Stimulated activated CD4-positive, alpha-beta T cell treated with anti-CD3 and anti-CD28 coated beads, Interleukin-1b, Interleukin-23, amount 100 ng/mL, for 1 hour (primary cell): ENCODE measurements at places on chromosomes 11 and 22.

DNA sequence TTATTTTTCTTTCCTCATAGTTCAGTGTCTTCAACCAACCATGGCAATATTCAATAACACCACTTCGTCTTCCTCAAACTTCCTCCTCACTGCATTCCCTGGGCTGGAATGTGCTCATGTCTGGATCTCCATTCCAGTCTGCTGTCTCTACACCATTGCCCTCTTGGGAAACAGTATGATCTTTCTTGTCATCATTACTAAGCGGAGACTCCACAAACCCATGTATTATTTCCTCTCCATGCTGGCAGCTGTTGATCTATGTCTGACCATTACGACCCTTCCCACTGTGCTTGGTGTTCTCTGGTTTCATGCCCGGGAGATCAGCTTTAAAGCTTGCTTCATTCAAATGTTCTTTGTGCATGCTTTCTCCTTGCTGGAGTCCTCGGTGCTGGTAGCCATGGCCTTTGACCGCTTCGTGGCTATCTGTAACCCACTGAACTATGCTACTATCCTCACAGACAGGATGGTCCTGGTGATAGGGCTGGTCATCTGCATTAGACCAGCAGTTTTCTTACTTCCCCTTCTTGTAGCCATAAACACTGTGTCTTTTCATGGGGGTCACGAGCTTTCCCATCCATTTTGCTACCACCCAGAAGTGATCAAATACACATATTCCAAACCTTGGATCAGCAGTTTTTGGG, at the start of gene OR51T1:
Gene OR51T1, plus strand, starts transcription at position 41 of the 641 bp plus-strand sequence. Its CDS starts 0 bp downstream, at position 41.
- no peak for DNase-seq

DNA sequence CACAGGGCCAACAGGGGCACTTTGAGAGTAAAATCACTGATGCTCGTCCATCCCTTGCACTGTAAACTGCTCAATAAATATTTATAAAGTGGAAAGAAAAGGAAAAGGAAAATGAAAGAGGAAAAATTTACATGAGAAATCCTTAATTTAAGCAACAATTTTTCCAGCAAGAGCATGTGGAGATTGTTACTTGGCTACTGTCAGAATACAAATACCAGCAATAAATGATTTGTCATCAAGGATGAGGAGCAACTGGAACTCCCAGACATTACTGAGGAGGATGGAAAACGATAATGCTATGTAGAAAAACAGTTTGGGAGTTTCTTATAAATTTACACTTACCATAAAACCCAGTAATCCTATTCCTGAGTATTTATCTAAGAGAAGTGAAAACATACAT, 123.0 kb downstream of the SGSM3 start:
- DNase-seq, result no peak

DNA sequence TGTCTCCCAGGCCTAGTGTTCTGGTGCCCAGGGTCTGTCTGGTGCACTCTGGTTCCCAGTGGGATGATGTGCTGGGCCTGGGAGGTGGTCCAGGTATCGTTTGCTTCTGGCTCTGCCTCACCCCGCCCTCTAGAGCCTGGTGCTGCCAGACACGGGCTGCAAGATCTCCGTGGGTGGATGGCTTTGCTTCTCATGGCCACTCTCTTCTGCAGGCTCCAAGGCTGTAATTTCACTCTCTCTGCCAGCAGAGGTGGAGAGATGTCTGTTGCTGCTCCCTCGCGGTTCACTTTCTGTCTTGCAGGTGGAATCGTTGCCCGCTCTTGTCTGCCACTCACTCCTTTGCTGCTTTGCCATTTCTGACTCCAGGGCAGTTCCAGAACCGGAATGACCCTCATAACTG, 13.4 kb downstream of the NADSYN1 start:
- DNase-seq, result no peak

DNA sequence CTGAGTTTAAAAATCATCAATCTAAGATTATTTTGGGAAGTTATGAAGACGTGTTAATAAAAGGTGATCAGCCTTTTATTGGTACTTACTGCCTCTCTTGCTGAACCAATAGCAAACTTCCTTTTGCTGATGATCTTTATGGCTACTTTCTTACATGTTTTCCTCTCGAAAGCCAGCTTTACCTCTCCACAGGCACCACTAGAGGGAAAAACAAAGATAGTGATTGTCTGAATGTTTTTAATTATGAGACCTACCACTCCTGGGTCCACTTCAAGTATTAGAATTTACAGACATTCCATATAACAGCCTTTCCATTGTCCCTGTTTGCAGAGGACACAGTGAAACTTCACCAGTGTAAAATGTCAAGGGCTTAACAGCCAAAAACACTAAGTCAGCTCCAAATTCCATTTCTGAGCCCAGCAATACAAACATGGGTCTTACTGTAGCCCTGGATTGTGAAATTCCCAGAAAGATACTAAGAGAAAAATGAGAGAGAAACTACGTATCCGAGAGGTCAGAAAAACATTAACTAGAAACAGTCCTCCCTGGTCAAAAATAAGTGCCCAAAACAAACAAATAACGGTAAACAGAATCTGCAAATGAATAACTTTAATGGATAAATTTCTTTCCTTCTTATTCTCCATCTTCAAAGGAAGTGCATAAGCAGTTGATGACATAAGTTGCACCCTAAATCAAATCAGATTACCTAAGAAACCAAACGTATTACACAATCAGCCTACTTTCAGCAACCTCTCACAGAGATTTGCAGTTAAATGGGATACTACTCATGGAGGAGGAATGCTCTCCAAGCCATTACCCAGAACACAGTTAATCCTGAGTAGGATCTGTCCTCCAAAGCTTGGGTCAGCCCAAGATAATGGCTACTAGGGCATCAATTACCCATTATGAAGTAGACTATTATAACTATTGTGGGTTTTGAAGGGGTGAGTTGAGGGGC, 29.5 kb downstream of the CHEK2 start:
- no peak for DNase-seq

DNA sequence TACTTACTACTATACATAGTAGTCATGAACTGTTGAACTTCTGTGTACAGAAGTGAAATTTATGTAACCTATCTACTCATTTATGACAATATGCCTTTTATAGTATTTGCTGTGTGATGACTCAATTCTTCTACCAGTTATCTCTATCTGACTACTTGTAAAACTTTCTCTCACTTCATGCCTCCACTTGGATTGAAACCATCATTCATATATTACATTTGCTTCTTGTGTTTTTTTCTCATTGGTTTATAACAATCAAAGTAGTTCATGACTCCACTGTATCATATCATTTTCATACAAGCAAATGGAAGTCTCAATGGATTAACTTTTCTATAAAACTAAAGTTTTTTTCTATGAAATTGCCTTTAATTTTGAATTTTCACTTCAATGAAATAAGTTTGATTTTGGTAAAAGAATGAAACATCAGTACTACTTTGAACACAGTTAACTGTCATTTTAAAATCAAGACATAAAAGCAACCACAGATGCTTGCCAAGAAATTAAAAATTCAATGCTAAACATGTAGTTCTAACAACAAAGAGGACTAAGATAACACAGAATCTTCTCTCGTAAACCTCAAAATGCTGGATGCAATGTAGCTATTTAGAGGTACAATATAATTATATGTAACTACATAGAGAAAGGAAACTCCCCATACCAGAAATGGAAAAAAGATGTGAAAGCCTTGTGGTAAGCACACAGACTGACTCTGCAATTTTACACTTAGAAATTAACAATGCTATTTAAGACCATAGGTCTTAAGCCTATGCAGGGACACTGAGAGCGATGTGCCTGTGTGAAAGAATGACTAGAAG, 27.6 kb upstream of the EXPH5 start:
- no peak for DNase-seq

DNA sequence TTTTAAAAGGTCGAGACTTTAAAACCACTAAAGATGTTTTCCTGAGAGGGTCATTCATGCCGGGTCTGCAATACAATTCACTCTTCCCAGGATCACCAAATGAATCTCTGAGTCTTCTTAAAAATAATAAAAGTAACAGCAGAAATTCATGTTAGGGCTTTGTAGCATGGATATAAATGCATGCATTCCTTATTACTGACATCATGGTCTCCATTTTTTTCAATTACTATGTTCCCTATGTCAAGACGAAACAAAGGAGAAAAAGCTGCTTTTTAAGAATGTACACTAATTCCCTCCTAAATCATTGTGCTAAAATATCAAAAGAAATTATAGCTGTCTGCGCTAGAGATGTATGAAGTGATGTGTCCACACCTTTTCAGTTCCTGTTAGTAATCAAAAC, 789.9 kb upstream of the LRRC4C start:
- DNase-seq, result no peak
